ENCODE measurements at places on chromosomes 1 and 21. TPM values are rescaled to one million over a fixed set of nuclear protein-coding genes. Genes with fewer than 3 reads are reported as not detected.

AADACL4 gene
- total RNA-seq = not detected

LEMD1 gene
- 26.3 TPM for total RNA-seq

COL8A2 gene
- total RNA-seq = 3.3 TPM

DNA sequence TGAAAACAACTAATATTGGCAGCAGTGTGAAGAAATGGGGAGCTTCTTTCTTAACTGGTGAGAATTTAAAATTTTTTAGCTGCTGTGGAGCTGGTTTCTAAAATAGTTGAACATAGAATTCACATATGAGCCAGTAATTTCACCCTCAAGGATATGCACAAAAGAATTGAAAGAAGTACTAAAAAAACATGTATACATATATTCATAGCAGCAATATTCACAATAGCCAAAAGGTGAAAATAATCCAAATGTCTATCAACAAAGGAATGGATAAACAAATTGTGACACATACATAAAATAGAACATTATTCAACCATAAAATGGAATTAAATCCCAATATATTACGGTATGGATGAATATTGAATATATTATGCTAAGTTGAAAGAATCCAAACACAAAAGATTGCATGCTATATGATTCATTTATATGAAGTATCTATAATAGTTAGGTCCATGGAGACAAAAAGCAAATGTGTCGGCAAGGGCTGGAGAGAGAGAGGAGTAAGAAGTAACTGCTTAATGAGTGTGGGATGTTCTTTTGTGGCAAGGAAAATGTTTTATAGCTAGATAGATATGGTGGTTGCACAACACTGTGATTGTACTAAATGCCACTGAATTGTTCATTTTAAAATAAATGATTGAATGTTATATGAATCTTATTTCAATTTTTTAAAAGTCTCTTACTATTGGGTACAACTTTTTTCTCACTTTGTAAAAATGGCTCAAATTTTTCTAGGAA lies 14.8 kb upstream of the COL11A1 start:
- DNase-seq = no peak

DNA sequence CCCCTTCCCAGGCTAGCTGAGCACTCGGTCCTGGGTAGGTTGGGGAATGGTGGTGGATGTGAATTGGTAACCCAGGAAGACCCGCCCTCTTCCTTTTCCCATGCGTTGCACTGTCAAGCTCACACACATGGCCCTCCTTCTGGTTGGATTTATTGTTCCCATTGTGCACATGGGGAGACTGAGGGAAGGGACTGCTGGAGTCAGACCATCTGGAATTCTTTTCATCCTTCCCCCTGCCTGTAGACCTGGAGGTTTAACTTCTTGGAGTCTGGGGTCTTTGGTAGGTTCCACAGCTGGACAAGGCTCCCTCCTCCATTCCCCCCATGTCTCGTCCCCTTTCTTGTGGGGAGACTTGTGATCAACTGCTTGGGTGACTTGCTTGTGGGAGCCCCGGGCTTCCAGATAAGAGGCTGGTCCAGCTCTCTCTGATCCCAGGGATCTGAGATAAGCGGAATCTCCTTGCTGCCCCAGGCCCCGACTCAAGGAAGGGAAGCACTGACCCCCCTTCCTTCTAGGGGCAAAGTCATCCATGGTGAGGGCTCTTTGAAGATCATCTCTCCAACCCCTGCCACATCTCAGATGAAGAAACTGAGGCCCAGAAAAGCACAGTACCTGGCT lies 55.7 kb upstream of the SYNC start:
- no peak for DNase-seq

GRCh38 chr21:14740692-14741091 lies 194.6 kb upstream of the SAMSN1 start:
- no peak for DNase-seq

ZCCHC17 gene
- 40.6 TPM for total RNA-seq

CFAP141 gene
- not detected for total RNA-seq

All from WTC11 (cell line).